Fibroblast of mammary gland (primary cell): ENCODE measurements at places on chromosomes 6 and 20.

DNA sequence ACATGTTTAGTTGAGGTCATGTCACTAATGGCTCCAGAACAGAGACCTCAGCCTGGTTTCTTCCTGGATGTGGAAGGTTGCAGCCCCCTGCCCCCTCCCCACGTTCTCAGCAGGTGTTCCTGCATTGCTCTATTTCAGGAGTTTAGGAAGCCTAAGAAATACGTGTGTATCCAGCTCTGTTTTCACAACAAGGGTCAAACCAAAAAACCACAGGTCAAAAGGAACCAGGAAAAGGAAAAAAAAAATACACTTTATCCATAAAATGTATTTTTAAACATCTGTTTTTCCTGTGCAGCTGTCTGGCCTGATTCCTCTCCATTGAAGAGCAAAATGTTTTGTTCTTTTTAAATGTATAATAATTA is 107.9 kb upstream of the PLEKHG1 start:
- no peak for DNase-seq

- DNase-seq: peak; percentile 15
These were observed 61.2 kb downstream of the RSPH3 start for GRCh38 chr6:158938811-158939254.

GRCh38 chr6:1423578-1423977 is 34.2 kb downstream of the FOXF2 start:
- DNase-seq: no peak

DNA sequence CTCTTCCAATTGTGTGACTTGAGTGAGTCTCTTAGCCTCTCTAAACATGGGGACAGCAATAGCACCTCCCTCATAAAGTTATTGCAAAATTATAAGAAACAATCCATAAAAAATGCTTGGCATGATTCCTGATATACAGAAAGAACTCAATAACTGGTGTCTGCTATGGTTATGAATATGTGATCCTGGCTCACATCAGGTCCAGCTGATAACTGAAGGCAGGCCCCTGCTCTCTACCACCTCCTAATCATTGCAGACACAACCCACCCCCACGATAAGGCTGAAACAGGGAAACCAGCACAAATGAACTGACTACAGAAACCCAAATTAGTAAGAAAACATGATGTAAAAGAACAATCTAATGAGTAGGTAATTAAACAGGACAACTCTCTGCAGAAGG is 5.4 kb downstream of the TRIM15 start:
- DNase-seq: no peak

DNA sequence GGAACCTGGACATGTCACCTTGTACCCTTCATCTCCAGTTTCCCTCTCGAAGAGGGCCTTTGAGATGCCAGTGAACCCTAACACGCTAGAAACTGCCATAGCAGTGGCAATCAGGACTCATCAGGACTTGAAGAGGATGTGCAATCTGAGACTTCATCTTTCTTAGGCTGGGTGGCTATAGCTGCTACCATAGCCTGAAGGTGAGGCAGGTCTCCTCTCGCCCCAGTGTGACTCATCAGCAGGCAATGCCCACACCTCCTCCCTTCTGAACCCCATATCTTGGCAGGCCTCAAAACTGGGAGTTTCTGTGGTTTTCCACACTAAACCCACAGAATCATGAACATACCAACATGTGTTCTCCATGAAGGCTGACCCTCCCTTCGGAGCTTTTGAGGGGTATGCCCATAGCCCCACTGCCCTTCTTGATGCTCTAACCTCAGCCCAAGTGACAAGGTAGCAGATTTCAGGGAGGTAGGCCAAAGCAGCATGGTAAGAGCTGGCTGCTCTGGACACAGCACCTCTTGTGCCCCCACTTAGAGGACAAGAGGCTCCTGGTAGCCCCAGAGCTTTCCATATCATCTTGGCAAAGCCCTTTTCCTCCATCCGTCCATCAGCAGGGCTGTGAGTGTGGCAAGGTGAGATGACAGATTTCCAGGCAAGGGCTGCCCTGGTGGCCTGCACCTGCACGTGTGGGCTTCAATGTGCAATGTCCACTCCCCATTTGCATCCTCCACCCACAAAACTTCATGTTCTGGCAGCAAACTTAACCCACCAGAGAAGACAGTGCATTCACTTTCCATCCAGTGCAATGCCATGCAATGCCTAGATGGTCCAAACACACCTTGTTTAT is 2.6 kb downstream of the BLCAP start:
- peak; percentile 25 for DNase-seq

GRCh38 chr6:56640374-56640773 is 2.3 kb downstream of the DST start:
- DNase-seq: no peak

- no peak for DNase-seq
These were observed 334.0 kb downstream of the THBS2 start for GRCh38 chr6:168919470-168920179.

- DNase-seq: peak; percentile 47
These were observed 359.9 kb upstream of the EPHA7 start for GRCh38 chr6:93779086-93779841.

GRCh38 chr6:150175586-150176151 is 32.8 kb downstream of the PPP1R14C start:
- DNase-seq: no peak

- no peak for DNase-seq
These were observed 54.9 kb downstream of the PRR18 start for GRCh38 chr6:166253281-166253681.

DNA sequence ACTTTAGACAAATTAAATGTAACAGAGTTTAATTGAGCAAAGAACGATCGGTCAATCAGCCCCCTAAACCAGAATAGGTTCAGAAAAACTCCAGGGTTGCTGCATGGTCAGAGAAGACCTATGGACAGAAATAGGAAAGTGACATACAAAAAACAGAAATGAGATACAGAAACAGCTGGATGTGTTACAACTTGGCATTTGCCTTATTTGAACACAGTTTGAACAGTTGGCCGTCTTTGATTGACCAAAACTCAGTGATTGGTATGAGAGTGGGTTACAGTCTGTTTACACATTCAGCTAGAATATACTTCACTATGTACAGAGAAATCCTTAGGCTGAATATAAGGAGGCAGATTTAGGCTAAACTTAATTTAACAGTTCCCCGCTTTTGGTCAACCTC is 19.9 kb downstream of the SRSF6 start:
- DNase-seq: no peak

GRCh38 chr20:775679-776135 is 7.4 kb upstream of the SLC52A3 start:
- no peak for DNase-seq

DNA sequence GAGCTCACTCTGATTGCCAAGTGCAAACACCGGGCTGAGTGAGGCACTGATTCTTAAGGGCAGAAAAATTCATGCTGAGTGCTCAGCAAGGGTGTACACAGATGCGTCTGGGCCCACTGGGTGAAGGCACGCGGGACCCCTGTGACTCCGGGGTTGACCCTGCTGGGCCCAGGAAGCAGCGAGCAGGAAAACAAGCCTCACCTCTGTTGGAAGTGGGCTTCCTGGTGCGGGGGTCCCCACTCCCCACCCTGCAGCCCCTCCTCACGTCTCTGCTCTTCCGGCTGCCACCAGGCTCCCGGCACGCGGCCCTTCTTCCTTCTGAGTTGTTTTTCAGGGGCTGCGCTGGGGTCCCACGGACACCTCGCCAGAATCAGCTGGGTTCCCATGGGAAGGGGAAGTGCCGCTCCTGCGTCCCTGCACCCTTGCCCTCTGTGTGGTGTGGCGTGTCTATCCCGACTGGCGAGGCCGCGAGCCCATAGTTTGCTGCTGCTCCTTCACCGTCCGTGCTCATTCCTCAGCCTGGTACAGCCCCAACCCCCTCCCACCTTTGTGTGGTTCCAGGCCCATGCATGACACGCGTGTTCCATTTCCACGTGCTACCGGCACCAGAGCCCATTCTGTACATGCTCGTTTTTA is 80.6 kb upstream of the BHLHE23 start:
- no peak for DNase-seq

GRCh38 chr6:25046942-25047341 is 111.2 kb upstream of the RIPOR2 start:
- DNase-seq: no peak

DNA sequence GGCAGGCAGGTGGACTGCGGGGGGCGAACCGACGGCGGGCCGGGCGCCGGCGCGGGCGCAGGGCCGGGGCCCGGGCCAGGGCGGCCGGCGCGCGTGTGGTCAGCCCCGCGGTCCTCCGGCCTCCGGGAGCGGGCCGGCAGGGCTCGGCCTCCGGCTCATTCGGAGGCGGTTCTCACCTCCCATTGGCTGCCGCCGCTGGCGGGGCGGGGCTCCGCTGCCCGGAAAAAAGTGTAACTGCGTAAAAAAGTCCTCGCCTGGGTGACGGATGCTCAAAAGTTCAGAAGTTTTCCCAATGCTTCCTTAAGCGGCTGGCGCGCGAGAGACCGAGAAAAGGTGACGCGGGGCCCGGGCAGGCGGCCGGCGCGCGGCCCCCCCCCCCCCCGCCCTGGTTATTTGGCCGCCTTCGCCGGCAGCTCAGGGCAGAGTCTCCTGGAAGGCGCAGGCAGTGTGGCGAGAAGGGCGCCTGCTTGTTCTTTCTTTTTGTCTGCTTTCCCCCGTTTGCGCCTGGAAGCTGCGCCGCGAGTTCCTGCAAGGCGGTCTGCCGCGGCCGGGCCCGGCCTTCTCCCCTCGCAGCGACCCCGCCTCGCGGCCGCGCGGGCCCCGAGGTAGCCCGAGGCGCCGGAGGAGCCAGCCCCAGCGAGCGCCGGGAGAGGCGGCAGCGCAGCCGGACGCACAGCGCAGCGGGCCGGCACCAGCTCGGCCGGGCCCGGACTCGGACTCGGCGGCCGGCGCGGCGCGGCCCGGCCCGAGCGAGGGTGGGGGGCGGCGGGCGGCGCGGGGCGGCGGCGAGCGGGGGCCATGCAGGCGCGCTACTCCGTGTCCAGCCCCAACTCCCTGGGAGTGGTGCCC is at the start of gene FOXC1:
Gene FOXC1 (plus strand): TSS at position 268 of the 849 bp plus-strand sequence. CDS start 531 bp downstream, at position 799.
- peak; percentile 89 for DNase-seq

DNA sequence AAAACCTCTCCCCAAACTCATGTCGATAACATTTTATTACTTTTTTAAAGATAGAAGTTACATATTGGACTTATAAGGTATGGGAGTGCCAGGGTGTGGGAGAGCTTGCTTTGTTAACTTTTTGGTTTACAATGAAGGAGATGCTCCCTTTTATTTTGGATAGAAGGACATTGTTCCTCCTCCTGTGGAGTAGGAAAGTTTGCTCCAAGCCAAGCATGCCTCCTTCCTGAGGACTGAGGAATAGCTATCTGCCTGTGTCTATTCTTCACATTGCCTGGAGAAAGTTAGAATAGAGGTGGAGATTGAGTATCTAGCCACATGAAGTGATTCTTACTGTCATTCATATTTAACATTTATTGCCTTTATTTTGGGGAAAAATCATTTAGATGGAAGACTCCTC is 71.9 kb downstream of the EYA4 start:
- DNase-seq: no peak

DNA sequence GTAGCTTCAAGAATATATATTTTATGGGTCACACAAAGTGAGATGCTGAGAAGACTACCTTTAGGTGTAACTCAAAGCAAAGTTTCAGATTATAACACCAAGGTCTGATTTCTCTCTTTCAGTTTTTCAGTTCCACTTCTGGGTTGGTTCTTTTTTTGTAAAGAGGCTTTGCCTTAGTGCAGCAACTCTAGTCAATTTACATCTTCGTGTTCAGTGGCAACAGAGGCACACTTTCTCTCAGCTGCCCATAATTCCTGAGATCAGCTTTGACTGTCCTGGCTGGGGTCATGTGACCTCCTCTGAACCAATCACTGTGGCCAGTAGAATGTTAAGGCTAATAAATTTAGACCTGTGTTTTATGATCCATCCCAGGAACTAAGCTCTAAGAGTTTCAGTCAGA is 120.2 kb downstream of the TINAG start:
- no peak for DNase-seq

DNA sequence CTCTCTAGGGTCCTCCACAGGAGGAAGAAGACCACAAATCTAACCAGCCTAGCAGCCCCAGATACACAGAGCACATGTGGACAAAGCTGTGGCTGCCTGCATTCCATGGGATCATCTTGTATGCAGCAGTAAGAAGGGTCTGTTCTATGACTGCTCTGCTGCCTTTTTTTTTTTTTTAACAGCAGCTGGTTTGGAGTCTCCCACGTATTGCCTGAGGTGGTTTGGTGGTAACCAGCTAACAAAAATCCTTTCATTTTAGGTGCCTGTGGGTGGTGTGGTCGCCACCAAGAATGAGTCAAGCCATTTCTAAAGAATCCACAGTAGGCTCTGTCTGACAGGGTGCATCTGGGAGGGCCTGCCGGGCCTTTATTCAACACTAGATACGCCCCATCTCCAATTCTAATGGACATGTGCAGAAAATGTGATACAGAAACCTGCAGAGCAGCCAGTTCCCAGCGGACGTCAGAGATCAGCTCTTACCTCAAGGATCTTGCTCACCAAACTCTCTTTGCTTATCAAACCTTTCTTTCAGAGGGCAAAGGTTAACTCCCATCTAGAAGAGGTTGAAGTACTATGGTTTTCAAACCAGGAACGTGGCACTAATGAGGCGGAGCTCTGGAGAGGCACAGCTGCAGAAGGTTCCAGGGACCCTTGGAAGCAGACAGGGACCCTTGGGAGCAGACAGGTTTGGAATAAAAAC is 32.0 kb downstream of the GNAS-AS1 start:
- no peak for DNase-seq

DNA sequence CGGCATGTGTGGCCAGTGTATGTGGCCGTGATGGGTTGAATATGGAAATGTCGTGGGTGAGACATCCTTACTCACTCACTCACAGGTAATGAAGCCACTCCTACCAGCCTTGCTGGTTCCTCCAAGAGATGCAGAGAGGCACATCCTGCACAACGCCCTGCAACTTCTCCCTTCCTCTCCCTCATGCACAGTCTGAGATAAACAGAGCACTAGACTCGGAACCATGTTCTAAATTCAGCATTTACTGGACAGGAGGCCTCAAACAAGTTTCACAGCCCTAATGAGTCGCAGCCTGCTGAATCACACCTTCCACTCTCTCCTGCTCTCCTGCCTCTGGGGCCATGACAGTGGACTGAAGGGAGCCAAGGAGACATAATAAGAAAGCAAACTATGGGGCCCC is 91.2 kb downstream of the ISM1 start:
- DNase-seq: no peak

GRCh38 chr20:47985092-47985850 is 200.0 kb upstream of the SULF2 start:
- no peak for DNase-seq

DNA sequence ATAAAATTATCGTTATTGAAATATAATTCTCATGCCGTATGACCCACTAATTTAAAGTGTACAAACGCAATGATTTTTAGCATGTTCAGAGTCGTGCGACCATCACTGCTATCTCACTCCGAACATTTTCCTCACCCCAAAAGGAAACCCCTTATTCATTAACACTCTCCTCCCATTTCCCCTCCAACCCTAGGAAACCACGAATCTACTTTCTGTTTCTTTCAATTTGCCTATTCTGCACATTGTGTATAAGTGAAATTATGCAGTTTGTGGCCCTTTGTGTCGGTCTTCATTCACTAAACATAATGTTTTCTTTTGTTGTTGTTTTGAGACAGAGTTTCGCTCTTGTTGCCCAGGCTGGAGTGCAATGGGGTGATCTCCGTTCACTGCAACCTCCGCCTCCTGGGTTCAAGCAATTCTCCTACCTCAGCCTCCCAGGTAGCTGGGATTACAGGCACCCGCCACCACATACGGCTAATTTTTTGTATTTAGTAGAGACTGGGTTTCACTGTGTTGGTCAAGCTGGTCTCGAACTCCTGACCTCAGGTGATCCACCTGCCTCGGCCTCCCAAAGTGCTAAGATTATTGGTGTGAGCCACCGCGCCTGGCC is 99.7 kb upstream of the ZNF217 start:
- DNase-seq: no peak

GRCh38 chr6:96721227-96721626 is 116.0 kb downstream of the GPR63 start:
- peak; percentile 3 for DNase-seq

GRCh38 chr6:167858842-167859664 is 32.3 kb downstream of the AFDN start:
- DNase-seq: no peak

GRCh38 chr6:47230579-47230978 is 79.1 kb downstream of the TNFRSF21 start:
- no peak for DNase-seq
